Left ventricle myocardium superior (tissue), 1 donor: ENCODE measurements at places on chromosomes 11 and 22. TPM values are rescaled to one million over a fixed set of nuclear protein-coding genes. Genes with fewer than 3 reads are reported as not detected.

DNA sequence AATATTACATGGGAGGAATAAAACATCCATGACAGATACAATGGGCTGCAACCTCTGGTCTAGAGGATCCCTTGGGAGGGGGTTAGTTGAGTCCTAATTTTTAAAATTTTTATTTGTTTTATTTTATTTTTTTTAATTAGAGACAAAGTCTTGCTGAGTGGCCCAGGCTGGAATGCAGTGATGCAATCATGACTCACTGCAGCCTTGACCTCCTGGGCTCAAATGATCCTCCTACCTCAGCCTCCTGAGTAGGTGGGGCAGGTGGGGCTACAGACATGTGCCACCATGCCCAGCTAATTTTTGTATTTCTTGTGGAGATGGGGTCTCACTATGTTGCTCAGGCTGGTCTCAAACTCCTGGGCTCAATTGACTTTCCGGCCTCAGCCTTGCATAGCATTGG is 43.1 kb downstream of the FDX1 start:
- DNase-seq = no peak

GRCh38 chr11:6354651-6355485 is 34.6 kb upstream of the CAVIN3 start:
- DNase-seq = no peak

GRCh38 chr11:76512851-76513653 is 68.2 kb downstream of the EMSY start:
- DNase-seq = no peak

DNA sequence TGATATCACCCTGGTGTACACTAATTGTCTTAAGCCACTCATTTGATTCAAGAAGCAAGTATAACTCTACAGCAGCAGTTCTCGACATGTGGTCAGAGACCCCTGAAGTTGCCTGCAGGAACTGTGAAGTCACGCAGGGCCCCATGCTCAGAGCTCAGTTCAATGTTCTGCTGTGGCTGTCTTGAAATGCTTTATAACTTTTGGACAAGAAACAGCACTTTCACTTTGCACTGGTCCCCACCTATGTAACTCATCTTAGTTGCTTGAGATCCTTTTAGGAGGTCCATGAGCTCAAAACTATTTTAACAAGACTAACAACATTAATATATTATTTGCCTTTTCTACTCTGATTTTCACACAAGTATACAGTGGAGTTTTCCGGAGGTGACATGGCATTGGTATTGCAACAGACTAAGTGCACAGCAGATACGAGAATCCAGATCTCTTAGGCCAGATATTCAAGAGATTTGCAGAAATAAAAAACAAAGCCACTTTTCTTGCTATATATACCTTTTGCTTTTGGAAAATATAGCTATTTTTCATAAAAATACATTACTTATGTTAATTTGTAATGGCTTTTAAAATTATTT is 64.8 kb downstream of the PRR5L start:
- no peak for DNase-seq

- DNase-seq = no peak
These were observed 4.5 kb downstream of the APIP start for GRCh38 chr11:34911676-34912075.

DNA sequence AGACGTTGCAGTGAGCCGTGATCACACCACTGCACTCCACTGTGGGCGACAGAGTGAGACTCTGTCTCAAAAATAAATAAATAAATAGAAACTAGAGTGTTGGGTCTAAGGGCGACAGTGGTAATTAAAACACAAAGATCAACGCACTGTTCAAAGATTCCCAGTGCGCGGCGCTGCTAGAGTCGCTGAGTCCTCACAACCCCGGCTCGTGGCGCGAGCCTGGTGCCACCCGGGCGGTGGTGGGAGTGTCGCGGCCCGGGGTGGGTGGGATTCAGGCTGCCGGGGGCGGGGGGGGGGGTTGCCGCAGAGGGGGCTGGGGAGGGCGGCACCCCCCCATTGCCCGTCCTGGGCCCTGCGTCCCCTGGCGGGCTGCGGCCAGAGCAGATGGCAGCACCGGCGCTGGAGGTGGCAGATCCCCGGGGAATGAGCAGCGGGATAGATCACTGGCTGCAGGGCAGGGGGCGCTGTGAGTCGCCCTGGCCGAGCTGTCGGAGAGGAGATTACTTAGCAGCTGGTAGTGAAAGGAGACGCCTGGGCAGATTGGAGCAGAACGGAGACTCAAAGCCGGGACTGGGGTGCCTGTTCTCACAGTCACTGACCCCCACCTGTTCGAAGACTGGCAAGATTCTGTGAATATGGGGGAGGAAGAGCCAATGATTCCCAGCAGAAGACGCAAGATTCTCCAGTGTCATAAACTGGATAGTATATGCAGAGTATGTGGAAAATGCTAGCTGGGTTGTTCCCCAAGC is 30.2 kb upstream of the APOBEC3A start:
- DNase-seq = peak; percentile 85

DNA sequence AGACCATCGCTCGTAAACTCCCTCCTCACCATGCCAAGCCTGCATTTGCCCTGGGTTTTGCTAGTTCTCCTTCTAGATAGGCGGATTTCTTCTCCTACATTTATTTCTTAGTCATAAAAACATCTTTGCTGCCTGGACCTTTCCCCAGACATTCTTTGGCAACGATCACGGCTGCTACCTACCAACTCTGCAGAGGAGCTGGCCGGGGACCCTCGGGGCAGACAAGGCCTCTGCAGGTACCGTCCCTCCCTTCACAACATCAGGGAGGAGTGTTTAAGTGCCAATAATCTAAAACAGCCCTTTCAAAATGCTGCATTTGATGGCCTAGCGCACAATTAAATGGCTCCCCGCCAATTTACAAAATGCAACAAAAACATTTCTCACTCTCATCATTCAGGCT is 34.4 kb downstream of the BRD1 start:
- no peak for DNase-seq

DNA sequence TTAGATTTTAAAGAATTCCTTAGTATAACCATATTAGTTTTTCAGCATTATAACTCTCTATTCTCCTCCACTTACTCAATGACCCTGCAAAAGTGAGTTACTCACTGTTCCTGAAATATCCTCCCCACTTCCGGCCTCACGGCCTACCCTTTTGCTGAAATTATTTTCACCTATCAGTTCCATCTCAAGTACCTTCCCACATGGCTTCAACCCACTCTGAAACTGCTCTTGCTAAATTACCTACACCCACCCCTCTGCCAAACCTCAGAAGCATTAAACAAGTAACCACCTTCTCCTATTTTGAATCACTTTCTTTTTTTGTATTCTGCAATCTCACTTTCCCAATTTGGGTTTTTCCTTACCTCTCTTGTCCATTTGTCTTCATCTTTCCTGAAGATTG is 37.7 kb downstream of the OR5P2 start:
- no peak for DNase-seq

DNA sequence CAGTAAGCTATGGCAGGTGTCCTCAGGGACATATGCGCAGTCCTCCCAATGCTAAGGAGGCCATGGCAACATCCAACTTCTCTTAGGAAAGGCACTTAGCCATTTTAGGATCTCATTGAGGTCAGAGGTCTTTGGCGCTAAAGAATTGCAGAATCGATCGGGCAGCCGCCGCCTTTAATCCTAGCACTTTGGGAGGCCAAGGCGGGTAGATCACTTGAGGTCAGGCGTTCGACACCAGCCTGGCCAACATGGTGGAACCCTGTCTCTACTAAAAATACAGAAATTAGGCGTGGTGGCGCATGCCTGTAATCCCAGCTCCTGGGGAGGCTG is 1.2 kb upstream of the CHID1 start:
- DNase-seq = no peak

DNA sequence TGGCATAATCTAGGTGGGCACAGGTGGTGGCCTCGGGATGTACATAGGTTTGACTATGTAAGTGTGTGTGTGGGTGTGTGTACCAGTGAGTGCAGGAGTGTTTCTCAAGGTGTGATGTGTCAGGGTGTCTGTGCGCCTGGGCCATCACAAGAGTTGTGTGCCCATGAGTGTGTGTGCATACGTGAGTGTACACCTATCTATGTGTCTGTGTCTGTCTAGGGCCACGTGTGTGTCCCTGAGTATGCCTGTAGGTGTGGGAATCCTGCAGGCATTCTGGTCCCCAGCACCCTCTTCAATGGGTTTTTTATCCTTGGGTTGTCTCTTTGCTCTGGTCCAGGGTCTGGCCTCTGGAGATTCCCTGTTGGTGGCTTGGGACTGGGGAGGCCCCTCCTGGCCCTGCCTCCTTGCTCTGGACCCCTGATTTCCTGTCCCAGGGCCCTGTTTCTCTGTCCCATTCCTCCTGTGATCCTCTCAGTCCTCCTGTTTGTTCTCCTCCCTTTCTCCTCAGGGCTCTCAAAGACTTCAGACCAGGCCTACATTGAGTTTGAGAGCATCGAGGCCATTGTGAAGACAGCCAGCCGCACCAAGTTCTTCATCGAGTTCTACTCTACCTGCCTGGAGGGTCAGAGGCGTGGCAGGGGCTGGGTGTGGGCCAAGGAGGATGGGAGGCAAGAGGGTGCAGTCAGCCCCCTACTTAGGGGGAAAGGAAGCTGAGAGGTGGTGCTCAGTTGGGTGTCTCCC is 9.4 kb downstream of the INPPL1 start:
- DNase-seq = no peak

DNA sequence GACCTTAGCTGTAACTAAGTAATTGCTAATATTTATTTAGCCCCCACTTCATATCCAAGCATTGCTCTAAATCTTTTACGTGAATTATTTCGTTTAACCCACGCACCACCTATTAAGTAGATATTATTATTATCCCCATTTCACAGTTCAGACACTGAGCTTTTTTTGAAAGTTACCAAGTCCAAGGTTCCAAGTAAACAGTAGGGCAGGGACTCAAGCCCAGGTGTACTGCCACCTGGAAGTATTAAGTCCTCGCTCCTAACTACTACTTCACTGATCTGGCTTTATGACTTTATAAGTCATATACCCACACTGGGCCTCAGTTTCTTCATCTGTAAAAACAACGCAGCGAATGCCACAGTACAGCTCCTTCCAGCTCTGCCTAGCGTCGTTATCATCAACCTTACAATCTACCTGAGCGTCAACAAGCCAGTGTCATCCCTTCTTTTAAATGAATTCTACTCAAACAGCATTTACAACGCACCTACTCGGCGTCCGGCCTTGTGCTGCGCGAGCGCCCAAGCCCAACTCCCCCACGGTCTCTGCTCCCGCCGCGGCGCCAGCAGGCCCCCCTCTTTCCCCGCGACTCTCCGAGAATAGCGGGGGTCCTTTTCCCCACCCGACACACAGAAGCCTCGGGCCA is 624 bp downstream of the TMEM41B start:
- peak; percentile 52 for DNase-seq

Gene CREB3L1
- 56.0 TPM for total RNA-seq

Gene SCT
- not detected for total RNA-seq

Gene CNIH2
- total RNA-seq = not detected
